Activated CD8-positive, alpha-beta memory T cell treated with anti-CD3 and anti-CD28 coated beads, Interleukin-2, amount 50 U/mL, for 4 hours (primary cell): ENCODE measurements at places on chromosomes 7 and 10.

DNA sequence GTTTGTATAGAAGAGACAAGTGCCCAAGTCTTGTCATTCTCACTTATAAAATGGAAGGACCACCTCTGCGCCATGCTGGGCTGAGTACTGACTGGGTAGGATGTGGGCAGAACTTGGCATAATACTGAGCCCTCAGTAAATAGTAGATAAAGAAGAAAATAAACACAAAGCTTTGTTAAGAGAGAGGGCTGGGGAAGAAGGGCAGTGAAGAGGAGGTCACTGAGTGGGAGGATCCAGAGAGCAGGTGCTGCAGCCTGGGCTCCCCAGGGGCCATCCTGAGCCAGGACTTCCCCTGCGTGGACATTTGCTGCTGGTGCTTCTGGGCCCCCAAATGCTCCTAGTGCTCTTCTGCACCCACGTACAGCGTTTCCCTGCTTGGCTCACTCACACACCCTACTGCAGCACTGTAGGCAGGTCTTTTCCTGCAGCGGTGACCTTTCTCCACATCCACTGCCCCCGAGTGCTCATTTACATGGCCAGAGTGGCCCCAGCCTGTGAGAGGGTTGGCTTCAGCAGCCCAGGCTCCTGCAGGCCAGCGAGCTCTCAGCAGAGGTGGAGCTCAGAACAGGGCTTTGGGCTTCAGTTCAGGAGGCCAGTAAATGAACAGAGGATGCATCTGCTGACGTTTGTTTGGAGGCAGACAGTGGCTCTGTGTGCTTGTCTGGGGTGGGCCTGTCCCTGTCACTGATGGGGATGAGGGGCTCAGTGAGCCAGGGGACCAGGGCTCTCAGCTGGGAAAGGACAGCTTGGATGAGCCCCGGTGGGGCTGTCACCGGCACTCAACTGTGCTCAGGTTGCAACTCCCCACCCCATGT is 164.6 kb downstream of the ADARB2 start:
- DNase-seq: no peak

DNA sequence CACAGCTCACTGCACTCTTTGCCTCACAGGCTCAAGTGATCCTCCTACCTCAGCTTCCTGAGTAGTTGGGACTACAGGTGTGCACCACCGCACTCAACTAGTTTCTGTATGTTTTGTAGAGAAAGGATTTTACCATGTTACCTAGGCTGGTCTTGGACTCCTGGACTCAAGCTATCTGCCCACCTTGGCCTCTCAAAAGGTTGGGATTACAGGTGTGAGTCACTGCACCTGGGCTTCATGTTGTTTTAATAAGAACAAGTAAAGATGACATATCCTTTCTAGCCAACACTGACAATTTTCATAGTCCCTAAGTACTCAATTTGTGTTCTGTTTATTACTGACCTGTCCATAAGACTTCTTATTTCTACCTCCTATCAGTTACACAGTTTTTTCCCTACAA is 16.8 kb downstream of the SEMA3C start:
- DNase-seq: no peak

GRCh38 chr10:12025591-12025990 is 17.0 kb downstream of the UPF2 start:
- DNase-seq: no peak

DNA sequence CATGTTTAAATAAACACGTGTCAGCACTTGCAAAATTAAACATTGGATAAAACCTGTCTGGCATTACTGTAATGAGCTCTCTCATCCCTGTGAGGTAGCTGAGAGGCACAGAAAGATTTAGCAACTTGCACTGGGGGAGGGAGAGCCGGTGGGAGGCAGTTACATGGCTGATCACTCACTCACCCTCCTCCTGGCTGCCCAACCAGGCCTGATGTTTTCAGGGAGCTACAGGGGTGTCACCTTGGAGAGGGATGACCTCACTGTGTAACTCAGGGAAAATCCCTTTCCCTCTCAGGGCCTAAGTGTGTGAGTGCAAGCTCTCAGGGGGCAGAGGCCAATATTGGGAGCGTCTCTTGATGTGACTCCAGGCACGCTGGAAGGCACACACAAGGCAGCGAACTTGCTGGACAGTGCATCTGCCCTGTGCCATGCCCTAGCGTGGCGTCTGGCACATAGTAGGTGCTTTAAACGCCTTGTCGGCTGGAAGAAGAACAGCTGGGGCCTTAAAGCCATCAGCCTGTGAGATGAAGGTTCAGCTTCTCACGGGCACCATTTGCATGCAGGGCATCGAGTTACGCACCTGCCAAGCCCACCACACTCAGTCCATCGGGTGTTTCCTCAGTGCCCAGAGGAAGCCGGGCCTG is 51.1 kb downstream of the ELFN1 start:
- DNase-seq: no peak

GRCh38 chr7:6578114-6579084 is 1.1 kb downstream of the ZDHHC4 start:
- DNase-seq: no peak

GRCh38 chr10:82411416-82411815 is 536.4 kb downstream of the NRG3 start:
- no peak for DNase-seq
